ENCODE measurements at places on chromosomes 1 and 21. TPM values are rescaled to one million over a fixed set of nuclear protein-coding genes. Genes with fewer than 3 reads are reported as not detected.

The HMCN1 gene
- total RNA-seq: 14.6 TPM

The WNT4 gene
- 1.4 TPM for total RNA-seq

The RAB25 gene
- total RNA-seq: 34.8 TPM

The MXRA8 gene
- total RNA-seq: 10.0 TPM

The GCSAML gene
- total RNA-seq: not detected

DNA sequence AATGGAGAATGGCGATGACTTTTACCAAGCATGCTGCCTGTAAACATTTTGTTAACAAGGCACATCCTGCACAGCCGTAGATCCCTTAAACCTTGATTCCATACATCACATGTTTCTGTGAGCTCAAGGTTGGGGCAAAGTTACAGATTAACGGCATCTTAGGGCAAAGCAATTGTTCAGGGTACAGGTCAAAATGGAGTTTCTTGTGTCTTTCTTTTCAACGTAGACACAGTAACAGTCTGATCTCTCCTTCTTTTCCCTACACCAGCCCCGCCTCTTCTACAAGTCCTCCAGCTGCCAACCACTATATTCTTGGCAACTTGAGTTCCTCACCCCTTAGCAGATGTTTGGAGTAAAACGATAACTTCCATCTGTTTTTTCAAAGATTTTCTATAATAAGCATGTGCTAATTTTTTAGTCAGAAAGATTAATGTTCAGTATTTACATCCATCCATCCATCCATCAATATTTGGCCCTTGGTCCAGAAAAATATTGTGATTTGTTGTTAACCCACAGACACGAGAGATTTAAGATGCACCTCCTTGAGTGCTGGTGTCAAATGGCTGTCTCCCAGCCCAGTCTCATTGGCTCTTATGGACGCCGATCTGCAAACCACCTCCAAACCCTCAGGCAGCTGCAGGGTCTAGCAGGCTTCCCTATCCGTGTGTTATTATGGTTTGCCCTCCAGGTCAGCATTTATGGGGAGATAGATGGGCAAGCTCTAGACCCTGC, 3.8 kb downstream of the DNALI1 start:
- peaks cover 5% of the 10 kb centered on the region for H3K36me3 ChIP-seq
- DNase-seq: no peak
- H3K27ac ChIP-seq: no peak overlapping the region
- no peaks in the 10 kb centered on the region for H3K27me3 ChIP-seq
- H3K4me1 ChIP-seq: no peaks in the 10 kb centered on the region

DNA sequence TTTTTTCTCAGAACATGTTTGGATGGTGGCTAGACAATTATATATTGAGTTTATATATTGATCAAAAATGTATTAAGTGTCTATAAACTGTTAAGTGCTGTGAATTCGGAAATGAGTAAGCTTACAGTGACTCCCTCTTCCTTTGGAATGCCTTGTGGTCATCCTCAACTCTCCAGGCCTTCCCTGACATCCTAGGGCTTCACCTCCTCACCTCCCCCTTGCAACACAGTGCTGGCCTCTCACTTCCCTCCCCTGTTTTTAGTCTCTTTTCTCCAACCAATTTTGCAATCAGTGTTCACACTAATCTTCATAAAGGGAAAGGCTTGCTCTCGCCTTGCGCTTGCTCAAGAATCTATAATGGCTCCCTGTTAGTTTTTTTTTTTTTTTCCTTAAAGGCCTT, 95.1 kb upstream of the C1orf21 start:
- no peak overlapping the region for H3K4me3 ChIP-seq
- peaks cover 4% of the 10 kb centered on the region for H3K36me3 ChIP-seq
- no peak overlapping the region for H3K27ac ChIP-seq
- no peaks in the 10 kb centered on the region for H3K27me3 ChIP-seq

DNA sequence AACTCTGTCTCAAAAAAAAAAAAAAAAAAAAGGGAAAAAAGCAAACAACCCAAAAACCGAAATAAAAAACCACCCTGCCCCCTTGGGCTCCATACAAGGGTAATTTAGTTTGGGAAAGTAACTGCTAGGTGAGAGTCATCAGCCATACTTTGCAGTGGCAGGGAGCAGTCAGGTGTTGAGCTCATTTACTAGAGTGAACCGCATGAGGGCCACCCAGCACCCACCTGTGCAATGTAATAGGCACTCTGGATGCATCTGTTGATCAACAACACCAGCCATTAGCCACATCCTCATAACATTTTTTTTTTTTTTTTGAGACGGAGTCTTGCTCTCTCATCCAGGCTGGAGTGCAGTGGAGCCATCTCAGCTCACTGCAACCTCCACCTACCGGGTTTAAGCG, 9.1 kb downstream of the INAVA start:
- DNase-seq: no peak
- H3K4me3 ChIP-seq: no peak overlapping the region
- H3K27ac ChIP-seq: no peak overlapping the region
- no peaks in the 10 kb centered on the region for H3K4me1 ChIP-seq
- H3K36me3 ChIP-seq: peaks cover 42% of the 10 kb centered on the region

DNA sequence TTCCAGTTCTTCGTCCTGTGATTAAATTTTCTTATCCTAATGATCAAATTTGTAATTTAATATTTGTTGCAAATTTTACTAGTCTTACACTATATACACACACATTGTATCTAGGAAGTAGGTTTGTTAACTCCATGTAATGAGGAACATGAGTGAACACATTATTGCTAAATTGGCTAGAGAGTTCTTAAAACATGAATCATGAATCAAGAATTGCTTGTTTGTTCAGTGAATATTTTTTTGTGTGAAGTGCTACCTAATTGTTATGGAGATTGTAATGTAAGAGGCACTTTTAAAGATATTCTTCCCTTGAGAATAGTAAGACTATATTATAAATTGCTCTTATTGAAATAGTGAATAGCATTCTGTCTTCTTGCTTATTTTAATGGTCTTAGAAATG, 4.6 kb downstream of the GPSM2 start:
- H3K4me3 ChIP-seq: no peak overlapping the region
- no peak for DNase-seq
- no peaks in the 10 kb centered on the region for H3K27me3 ChIP-seq
- no peak overlapping the region for H3K27ac ChIP-seq
- no peaks in the 10 kb centered on the region for H3K4me1 ChIP-seq

GRCh38 chr21:23950344-23950743, 1656.9 kb downstream of the MRPL39 start:
- H3K4me3 ChIP-seq: no peak overlapping the region
- no peaks in the 10 kb centered on the region for H3K4me1 ChIP-seq
- DNase-seq: no peak
- no peaks in the 10 kb centered on the region for H3K36me3 ChIP-seq
- no peaks in the 10 kb centered on the region for H3K27me3 ChIP-seq

DNA sequence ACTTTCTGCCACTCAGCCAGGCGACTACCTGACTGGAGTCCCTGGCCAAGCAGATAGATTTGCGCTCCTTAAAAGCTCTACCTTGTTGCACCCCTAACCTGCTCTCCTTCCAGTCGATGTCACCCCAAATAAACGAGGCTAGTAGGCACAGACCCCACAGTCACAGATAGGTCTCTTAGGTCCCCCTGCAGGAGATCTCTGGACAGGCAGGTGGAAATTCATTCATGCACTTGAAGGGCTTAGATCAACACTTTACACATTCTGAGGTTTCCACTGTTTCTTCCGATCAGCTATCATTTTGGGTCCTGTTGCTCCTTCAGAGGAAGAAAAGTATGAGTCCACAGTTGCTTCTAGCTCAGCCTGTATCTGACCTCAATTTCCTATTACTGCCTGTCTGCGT, 272.6 kb upstream of the FMN2 start:
- no peaks in the 10 kb centered on the region for H3K27me3 ChIP-seq
- no peak for DNase-seq
- H3K27ac ChIP-seq: no peak overlapping the region
- H3K4me1 ChIP-seq: peaks cover 10% of the 10 kb centered on the region
- no peak overlapping the region for H3K4me3 ChIP-seq

DNA sequence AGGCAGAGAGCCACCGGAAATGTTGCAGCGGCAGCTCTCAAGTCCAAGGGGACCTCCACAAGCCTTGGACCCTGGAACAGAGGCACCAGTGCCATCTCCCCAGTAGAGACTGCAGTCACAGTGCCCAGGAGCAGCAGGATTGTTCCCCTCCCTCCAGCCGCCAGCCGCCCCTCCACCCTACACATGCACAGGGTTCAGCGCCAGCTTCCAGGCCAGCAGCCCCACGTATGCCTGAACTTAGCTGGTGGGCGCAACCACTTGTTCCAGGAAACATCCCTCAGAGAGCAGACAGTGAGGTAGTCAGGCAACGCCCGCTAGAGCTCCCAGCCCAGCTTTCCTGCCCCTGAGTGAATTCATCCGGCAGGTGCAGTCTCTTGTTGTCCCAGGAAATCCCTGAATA, 1098.1 kb upstream of the NCAM2 start:
- H3K4me1 ChIP-seq: no peaks in the 10 kb centered on the region
- H3K27ac ChIP-seq: no peak overlapping the region
- no peaks in the 10 kb centered on the region for H3K36me3 ChIP-seq
- no peaks in the 10 kb centered on the region for H3K27me3 ChIP-seq

DNA sequence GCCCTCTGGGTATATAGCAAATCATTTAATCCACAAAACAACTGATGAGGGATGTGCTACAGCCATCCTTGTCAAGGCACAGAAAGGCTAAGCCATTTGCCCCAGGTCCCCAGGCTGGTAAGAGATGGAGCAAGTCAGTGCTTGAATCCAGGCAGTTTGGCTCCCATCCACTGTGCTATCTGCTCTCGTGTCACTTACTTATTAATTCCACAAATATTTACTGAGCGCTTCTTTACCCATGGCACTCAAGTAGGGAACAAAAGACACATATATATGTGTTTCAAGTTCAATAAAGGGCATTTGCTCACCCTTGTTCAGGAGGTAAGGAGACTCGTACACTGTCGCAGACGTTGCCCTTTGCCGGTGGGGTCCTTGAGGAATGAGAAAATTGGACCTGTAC, 38.6 kb upstream of the MPZL1 start:
- no peak for DNase-seq
- no peaks in the 10 kb centered on the region for H3K36me3 ChIP-seq
- no peaks in the 10 kb centered on the region for H3K27me3 ChIP-seq
- peaks cover 2% of the 10 kb centered on the region for H3K4me1 ChIP-seq
- no peak overlapping the region for H3K4me3 ChIP-seq

DNA sequence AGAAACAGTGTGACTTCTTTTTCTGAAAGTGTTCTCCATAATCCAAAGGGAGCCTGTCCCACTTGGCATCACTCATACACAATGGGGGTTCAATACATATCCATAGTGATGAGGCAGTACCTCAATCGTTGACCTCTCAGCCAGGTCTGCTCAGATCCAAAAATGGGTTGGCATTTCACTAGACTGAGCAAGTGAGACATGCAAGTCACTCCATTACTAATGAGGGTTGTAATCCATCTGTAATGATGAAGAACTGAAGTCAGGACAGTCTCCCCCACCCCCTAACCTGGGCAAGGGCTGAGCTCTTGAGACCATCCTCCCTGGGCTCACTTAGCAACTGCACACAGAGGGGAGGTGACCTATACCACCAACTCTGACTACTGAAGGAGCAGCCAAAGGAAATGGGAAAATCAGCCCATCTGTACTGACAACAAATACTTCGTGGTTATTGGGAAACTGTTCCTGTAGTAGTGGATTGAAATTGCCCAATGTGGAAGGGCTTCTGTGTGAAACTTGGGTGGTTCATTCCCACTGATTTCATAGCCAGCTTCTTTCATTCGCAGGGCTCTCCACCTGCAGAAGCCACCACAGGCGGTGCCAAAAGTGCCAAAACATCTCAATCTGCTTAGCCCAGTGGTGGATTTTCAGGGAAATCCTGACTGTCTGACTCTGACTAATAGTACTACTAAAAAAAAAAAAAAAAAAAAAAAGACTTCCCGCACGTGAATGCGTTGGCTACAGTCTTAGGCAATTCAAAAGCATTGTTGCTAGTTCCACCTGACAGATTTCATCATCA, 5.0 kb downstream of the NGF start:
- peaks cover 8% of the 10 kb centered on the region for H3K27me3 ChIP-seq
- H3K27ac ChIP-seq: no peak overlapping the region
- H3K36me3 ChIP-seq: no peaks in the 10 kb centered on the region
- no peaks in the 10 kb centered on the region for H3K4me1 ChIP-seq
- DNase-seq: no peak

- H3K27ac ChIP-seq: no peak overlapping the region
- H3K27me3 ChIP-seq: no peaks in the 10 kb centered on the region
- no peak overlapping the region for H3K4me3 ChIP-seq
- peaks cover 3% of the 10 kb centered on the region for H3K36me3 ChIP-seq
- DNase-seq: no peak
These were observed 77.8 kb downstream of the KIF1B start for GRCh38 chr1:10288029-10288615.

GRCh38 chr1:77504986-77505385, 177.5 kb downstream of the ZZZ3 start:
- no peaks in the 10 kb centered on the region for H3K4me1 ChIP-seq
- no peak overlapping the region for H3K27ac ChIP-seq
- H3K4me3 ChIP-seq: no peak overlapping the region
- no peaks in the 10 kb centered on the region for H3K36me3 ChIP-seq
- no peaks in the 10 kb centered on the region for H3K27me3 ChIP-seq

- H3K4me1 ChIP-seq: no peaks in the 10 kb centered on the region
- no peak for DNase-seq
- no peak overlapping the region for H3K27ac ChIP-seq
- H3K36me3 ChIP-seq: no peaks in the 10 kb centered on the region
- no peak overlapping the region for H3K4me3 ChIP-seq
These were observed 76.7 kb downstream of the GFI1 start for GRCh38 chr1:92409946-92410549.

DNA sequence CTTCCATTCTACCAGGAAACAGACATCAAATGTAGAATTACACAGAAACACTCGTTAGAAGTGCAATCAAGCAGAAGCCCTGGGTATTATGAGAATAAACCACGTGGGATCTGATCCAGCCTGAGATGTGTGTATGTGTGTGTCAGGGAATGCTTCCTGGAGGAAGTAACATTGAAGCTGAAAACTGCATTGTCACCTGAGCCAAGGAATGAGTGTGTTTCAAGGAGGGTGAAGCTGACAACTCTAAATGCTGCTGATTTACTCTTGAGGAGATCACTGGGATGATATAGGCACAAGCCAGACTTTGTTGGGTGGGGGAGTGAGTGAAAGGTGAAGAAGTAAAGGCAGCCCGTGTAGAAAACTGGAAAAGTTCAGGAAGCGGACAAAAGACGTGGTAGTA, 27.6 kb downstream of the FAAH start:
- no peak overlapping the region for H3K4me3 ChIP-seq
- H3K36me3 ChIP-seq: no peaks in the 10 kb centered on the region
- H3K27me3 ChIP-seq: no peaks in the 10 kb centered on the region
- H3K27ac ChIP-seq: no peak overlapping the region

DNA sequence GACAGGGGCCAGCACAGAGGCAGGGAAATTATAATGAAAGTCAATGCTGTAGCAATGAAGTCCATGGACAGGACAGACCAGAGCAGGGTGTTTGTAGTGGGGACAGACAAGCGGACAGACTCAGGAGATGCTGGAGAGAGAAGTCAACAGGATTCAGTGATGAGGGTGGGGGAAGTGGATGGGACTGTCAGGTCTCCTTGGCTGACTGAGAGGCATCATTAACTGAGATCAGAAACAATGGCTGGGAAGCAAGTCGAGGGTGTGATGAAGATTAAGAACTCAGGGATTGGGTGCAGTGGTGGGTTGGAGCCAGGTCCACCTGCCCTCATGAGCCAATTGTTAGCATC, 25.5 kb downstream of the CD58 start:
- no peak overlapping the region for H3K27ac ChIP-seq
- no peaks in the 10 kb centered on the region for H3K4me1 ChIP-seq
- no peak for DNase-seq

- H3K27me3 ChIP-seq: no peaks in the 10 kb centered on the region
- DNase-seq: no peak
- H3K4me3 ChIP-seq: no peak overlapping the region
- H3K27ac ChIP-seq: no peak overlapping the region
These were observed 314.0 kb downstream of the NTNG1 start for GRCh38 chr1:107454791-107455190.

GRCh38 chr1:61264825-61265242, 182.5 kb downstream of the NFIA start:
- H3K27ac ChIP-seq: no peak overlapping the region
- no peaks in the 10 kb centered on the region for H3K4me1 ChIP-seq
- no peaks in the 10 kb centered on the region for H3K36me3 ChIP-seq
- no peak for DNase-seq
- no peaks in the 10 kb centered on the region for H3K27me3 ChIP-seq
- H3K4me3 ChIP-seq: no peak overlapping the region

Measured in H1 (cell line).